ENCODE measurements at places on chromosomes 4 and X.

- DNase-seq: no peak
Measured at GRCh38 chrX:56790778-56791177, 61.7 kb downstream of the NBDY start.

DNA sequence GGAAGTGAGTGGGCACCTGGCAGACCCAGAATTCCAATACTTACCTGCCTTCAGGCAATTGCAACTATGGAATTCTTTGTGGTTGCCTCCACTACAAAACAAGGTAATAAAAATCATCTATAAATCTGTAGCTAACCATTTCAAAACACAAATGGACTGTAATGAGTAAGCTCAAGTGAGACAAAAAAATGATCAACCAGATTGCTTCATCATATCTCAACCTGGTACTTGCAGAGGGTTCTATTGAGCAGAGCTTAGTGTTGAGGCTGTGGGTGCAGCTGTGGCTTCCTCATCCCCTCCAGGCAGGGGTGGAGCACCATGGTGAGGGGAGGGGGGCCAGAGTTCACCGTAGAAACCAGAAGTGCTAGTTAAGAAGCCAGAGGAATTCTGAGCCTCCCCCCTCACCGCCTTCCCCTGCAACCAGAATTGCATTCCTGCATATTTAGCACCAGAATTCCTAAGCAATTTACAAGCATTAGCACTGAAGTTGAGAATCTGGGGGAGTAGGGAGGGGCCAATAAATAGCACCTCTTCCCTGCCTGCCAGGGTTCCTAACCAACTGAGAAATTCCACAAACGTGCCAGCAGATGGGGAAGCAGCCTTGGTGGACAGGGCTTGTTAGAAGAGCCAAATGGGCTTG is 11.5 kb downstream of the CTAG1A start:
- no peak for DNase-seq

DNA sequence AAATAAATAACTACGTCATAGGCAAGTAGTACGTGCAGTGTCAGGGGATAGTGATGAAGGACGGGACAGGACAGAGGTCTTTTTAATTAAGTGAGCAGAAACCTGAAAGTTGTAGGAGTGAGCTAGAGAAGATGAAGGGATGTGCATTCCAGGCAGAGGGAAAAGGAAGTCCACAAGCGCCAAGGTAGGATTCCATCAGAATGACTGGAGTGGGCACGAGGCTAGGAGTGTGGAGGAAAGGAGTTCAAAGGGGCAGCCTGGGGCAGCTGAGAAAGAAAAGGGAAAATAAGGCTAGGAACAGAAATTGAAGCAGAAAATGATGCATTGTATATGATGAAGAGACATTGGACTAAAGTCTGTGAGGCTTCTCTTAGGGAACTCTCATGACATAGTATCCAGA is 192.2 kb upstream of the TLL1 start:
- no peak for DNase-seq

GRCh38 chr4:52574036-52574435 is 85.1 kb downstream of the USP46 start:
- DNase-seq: no peak

DNA sequence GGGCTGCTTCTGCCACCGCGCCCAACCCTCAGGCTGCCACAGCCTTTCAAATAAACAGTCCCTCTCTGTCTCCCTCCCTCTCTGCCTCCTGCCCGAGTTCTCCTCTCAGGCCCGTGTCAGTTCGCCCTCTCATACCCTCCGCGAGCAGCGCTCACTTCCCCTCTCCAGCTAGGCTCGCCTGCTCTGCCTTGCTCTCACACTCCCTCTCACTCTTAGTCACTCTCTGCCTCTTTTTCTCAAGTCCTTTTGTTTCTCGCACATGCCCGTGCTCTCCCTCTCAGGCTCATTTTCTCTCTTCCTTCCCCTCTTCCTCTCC is 3.2 kb downstream of the EFNB1 start:
- DNase-seq: no peak

- no peak for DNase-seq
Measured at GRCh38 chrX:22202251-22202650, 70.5 kb upstream of the CBLL2 start.

GRCh38 chrX:19457662-19458061 is 57.6 kb downstream of the MAP3K15 start:
- DNase-seq: no peak

DNA sequence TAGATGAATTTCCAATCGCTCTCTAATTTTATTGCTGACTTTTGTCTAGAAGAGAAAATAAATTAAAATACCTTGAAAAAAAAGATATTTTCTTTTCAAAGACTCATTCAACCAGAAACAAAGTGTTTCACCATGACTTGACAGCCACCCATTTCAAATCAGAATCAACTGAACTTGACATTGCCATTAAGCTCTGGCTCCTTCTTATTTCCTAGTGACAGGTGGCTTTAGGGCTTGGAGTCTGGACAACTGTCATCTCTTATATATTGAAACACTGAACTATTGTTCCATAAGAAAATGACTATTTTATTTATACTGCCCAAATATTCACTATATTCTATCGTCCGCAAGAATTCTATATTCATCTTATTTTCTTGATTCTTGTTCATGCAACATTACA is 229.2 kb downstream of the SLC39A8 start:
- DNase-seq: no peak

- no peak for DNase-seq
Measured at GRCh38 chr4:129545599-129546278, 449.8 kb downstream of the C4orf33 start.

DNA sequence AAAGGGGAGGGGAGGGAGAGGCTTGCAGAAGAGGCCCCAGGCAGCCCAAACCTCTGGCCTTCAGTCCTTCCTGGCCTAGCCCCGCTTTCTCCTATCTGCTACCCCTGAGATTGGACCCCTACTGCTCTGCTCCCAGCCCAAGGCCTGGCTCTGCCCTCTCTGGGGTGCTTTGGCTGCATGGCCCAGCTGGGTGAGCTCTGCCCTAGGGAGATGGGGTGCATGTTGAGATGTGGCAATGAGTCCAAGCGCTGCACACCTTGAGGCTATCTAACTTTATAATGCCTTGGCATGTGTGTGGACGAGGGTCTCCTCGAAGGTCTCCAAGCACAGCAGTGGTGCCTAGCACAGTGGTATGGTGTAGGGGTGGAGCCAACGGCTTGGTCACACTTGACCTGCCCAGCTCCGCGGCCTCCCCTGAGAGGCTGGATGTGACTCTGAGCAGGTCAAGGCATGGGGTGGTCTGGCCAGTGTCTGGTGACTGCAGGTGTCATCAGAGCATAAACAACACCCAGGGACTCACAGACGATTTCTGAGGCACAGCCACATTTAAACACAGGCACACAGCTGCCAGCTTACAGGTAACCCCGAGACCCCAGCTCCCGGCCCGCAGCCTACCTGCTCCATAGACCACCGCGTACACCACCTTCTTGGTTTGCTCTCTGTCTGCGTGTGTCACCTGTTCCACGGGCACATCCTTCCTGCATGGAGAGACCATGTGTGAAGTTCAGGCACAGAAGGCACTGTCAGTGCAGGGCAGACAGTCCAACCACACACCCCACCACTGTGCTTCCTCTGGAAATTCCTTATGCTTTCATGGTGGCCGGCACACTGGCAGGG is 36.3 kb downstream of the NAT8L start:
- DNase-seq: no peak

GRCh38 chr4:176444741-176445140 is 125.0 kb downstream of the SPCS3 start:
- DNase-seq: no peak

- no peak for DNase-seq
Measured at GRCh38 chrX:40832723-40833122, 97.4 kb upstream of the MED14 start.

DNA sequence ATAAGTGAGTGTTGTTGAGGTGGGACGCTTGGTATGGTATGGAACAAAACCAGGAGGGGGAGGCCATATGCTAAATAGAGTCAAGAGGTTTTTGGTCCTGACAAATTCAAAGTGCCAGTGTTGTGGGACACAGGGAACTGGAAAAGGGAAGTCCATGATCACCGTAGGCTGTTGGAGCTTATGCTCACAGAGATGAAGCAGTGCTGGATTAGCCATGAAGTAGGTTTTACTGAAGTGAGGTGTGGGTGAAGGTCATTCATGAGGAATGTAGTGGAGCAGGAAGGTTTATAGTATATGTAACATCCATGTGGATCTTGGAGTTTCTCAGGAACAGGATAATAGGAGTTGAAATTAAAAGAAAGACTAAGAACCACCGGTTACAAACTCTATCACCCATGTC is 256.1 kb upstream of the PITX2 start:
- DNase-seq: no peak

DNA sequence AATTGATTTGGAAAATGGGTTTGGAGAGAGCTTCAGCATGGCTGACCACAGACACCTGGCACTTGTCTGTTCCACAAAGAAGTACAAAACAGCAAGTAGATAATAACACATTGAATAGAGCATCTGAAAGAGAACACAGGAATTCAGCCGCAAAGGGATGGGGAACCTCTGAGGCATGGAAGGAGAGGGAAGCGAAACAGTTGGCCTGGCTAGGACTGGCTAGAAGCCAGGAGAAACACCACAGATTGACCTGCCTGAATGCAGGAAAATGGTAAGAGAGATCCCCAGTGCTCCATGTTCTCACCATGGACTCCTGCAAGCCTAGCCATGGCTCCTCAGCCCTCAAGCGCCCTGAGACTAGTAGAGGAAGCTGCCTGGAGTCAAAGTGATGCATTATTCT is 169.7 kb upstream of the SH3RF1 start:
- no peak for DNase-seq

DNA sequence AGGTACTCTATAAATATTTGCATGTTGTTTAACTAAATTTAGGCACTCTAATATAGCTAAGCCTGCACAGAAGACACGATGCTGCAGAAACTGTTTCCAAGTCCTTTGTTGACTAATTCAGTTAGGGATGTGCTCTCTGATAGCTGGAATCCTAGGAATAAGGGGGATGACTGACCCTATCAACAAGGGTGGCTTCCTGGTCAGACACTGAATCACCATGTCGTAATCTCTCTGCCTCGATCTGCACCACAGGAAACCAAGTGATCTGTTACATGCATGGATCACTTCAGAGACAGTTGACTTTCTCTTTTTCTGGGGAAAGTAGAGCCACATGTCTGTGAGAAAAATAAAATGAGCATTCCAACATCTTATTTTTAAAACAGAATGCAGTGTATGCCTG is 169.1 kb downstream of the GUCY2F start:
- DNase-seq: no peak

GRCh38 chrX:42967681-42968300 is 189.8 kb upstream of the PPP1R2C start:
- no peak for DNase-seq

GRCh38 chr4:123327346-123327745 is 69.2 kb upstream of the SPRY1 start:
- DNase-seq: no peak

- DNase-seq: no peak
Measured at GRCh38 chr4:84439996-84440395, 59.1 kb downstream of the NKX6-1 start.

DNA sequence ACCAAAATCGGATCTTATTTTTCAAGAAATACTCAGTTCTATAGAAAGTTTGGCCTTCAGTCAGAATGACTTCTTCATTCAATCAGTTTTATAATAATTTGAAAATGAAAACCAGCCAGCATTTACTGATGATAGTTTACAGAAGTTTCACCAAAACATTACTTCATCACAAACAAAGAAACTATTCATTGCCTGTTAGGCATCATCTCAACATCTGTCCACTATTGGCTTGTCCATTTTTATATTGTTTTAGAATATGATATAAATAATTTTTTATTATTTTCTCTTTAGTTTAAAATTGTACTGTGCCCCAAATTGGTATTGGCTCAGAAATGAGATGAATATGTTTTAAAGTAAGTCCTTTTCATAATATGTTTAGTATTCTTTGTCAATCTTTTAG is 38.4 kb downstream of the FAT4 start:
- no peak for DNase-seq

DNA sequence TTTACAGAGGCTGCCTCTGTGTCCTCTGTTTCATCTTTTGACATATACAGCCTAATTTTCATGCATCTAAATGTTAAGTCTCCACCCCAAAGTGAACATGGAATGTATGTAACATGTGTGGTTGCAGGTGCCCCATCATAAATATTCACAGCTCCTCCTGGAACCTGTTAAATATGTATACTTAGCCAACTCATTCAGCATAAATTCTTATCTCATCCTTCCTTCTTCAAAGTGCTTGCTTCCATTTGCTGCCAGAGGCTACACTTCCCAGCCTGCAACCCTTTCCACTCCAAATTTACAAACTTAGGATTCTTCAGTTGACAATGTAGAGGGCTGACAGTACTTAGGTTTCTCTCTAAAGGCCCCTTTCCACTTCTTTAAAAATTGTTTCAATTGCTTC is 60.6 kb downstream of the F8 start:
- no peak for DNase-seq

- DNase-seq: peak; percentile 67
Measured at GRCh38 chr4:73446336-73446938, 10.4 kb downstream of the AFP start.

- no peak for DNase-seq
Measured at GRCh38 chr4:154838155-154838554, 57.1 kb downstream of the RBM46 start.

DNA sequence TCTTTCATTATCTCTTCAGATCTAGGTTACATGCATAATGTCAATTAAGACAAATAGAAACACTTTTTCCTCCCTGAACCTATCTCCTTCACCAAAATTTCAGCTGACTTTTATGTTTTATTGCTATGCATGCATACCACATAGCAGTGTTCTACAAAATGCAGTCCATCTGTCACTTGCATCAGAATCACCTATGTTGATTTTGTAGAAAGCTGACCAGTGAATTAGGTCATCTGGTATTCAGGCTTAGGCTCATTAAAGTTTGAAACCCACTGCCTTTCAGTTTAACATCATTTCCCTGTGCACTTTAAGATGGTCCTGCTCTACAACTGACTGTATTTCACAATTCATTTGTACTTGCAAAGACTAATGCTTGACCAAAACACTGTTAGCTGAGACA is 277.9 kb downstream of the CFAP299 start:
- DNase-seq: no peak

GRCh38 chr4:76055016-76055415 is 19.1 kb upstream of the CXCL11 start:
- no peak for DNase-seq

GRCh38 chr4:143555676-143556075 is 42.2 kb downstream of the SMARCA5 start:
- no peak for DNase-seq

GRCh38 chr4:30454504-30454903 is 265.7 kb upstream of the PCDH7 start:
- no peak for DNase-seq

GRCh38 chrX:21632027-21632426 is 26.1 kb downstream of the KLHL34 start:
- DNase-seq: no peak

GRCh38 chr4:65698631-65699030 is 28.3 kb upstream of the EPHA5 start:
- DNase-seq: no peak

- no peak for DNase-seq
Measured at GRCh38 chr4:145012841-145013240, 85.2 kb downstream of the ANAPC10 start.

GRCh38 chrX:10761447-10761846 is 141.1 kb upstream of the MID1 start:
- DNase-seq: no peak
